Transverse colon (tissue), 4 donors: ENCODE measurements at places on chromosomes 1 and 21. TPM values are rescaled to one million over a fixed set of nuclear protein-coding genes. Genes with fewer than 3 reads are reported as not detected.
A peak's percentile ranks its signal among the peaks of the same experiment; 100 is the strongest.

- H3K4me1 ChIP-seq = no peaks in the 10 kb centered on the region
- H3K27ac ChIP-seq = no peak overlapping the region
- H3K4me3 ChIP-seq = no peak overlapping the region
- no peaks in the 10 kb centered on the region for H3K36me3 ChIP-seq
- no peaks in the 10 kb centered on the region for H3K27me3 ChIP-seq
Measured at GRCh38 chr1:152501704-152502103, 8.9 kb upstream of the LCE5A start.

- DNase-seq = no peak
- no peak overlapping the region for H3K27ac ChIP-seq
- H3K27me3 ChIP-seq = no peaks in the 10 kb centered on the region
Measured at GRCh38 chr1:197469620-197470210, 201.7 kb downstream of the CRB1 start.

GRCh38 chr1:172698224-172698623, 39.3 kb downstream of the FASLG start:
- no peak overlapping the region for H3K4me3 ChIP-seq
- DNase-seq = no peak
- no peaks in the 10 kb centered on the region for H3K27me3 ChIP-seq
- H3K4me1 ChIP-seq = no peaks in the 10 kb centered on the region
- H3K27ac ChIP-seq = peak overlapping the region; percentile 53

DNA sequence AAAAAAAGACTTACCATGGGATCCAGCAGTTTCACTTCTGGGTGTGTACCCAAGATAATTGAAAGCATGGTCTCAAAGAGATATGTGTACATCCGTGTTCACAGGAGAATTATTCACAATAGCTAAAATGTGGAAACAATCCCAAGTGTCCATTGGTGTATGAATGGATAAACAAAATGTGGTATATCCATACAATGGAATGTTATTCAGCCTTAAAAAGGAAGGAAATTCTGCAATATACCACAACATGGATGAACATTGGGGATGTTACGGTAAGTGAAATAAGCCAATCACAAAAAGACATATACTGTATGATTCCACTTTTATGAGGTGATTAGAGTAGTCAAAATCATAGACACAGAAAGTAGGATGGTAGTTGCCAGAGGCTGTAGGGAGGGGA, 7.0 kb upstream of the TUT4 start:
- no peaks in the 10 kb centered on the region for H3K27me3 ChIP-seq
- H3K27ac ChIP-seq = no peak overlapping the region
- H3K4me3 ChIP-seq = no peak overlapping the region
- H3K4me1 ChIP-seq = no peaks in the 10 kb centered on the region
- H3K36me3 ChIP-seq = no peaks in the 10 kb centered on the region
- no peak for DNase-seq

- no peaks in the 10 kb centered on the region for H3K27me3 ChIP-seq
- no peak for DNase-seq
- H3K4me3 ChIP-seq = no peak overlapping the region
- no peaks in the 10 kb centered on the region for H3K36me3 ChIP-seq
- no peak overlapping the region for H3K27ac ChIP-seq
Measured at GRCh38 chr1:167776151-167776550, 54.4 kb downstream of the MPZL1 start.

- DNase-seq = no peak
- H3K4me3 ChIP-seq = no peak overlapping the region
- peak overlapping the region; percentile 70 for H3K27ac ChIP-seq
- H3K27me3 ChIP-seq = no peaks in the 10 kb centered on the region
Measured at GRCh38 chr21:39644062-39644560, 31.4 kb downstream of the B3GALT5 start.

DNA sequence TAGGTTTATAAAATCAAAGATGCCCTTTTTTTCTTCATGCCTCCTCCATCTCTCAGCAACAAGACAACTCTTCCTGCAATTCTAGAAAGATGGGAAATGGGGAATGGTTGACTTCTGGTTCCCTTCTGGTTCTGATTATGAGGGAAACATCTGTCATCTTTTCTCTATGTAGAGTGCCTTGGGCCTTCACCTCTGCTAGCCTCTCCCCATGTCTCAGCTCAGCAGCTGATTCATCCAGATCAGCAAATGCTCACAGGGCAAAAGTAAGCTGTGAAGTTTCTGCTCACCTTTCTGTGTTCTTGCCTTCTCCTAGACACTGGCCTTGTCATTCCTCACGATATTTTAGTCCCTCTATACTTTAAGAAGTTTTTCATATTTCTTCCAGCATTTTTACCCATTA, 17.8 kb upstream of the BECN2 start:
- H3K4me3 ChIP-seq = no peak overlapping the region
- H3K4me1 ChIP-seq = no peaks in the 10 kb centered on the region
- no peak for DNase-seq
- no peaks in the 10 kb centered on the region for H3K27me3 ChIP-seq
- no peaks in the 10 kb centered on the region for H3K36me3 ChIP-seq

DNA sequence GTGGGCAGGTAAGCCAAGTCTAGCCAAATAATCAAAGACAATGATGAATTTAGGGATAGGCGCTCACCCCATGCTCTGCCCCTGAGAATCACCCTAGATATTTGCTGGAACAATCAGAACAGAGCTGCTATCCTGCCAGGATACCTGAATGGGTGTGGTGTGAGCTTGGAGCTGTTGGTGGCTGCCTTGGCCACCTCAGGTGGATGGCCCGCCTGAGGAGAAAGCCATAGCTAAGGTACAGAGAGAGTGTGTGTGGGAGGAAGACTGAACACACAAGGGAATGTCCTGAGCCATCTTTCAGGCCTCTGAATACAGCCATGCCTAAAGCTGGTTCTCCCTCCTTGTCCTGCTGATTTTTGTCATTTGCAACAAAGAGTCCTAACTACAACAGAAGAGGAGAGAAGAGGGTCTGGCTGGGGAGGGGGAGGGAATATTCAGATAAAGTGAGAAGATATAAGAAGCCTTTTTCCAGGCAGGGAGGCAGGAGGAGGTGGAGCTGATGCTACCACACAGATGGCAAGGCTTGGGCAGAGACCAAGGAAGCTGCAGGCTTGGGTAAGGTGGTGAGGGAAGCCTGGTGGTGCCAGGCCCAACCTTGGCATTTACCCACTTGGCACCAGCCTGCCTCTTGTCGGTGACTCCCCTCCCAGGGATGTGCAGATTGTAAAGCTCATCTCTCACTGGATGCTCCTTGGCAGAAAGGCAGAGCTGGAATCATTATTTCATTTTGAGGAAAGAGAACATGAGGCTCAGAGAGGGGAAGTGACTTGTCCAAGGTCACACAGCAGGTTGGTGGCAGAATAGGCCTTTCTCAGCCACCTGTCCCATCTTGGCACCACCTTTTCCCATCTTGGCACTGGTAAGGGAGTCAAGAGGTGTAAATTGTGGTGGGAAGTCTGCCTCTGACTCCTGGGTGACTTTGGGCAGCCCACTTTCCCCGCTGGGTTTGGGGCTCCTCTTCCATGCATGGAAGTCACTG, 49.7 kb downstream of the NKAIN1 start:
- H3K27ac ChIP-seq = no peak overlapping the region
- no peak overlapping the region for H3K4me3 ChIP-seq
- H3K36me3 ChIP-seq = no peaks in the 10 kb centered on the region

DNA sequence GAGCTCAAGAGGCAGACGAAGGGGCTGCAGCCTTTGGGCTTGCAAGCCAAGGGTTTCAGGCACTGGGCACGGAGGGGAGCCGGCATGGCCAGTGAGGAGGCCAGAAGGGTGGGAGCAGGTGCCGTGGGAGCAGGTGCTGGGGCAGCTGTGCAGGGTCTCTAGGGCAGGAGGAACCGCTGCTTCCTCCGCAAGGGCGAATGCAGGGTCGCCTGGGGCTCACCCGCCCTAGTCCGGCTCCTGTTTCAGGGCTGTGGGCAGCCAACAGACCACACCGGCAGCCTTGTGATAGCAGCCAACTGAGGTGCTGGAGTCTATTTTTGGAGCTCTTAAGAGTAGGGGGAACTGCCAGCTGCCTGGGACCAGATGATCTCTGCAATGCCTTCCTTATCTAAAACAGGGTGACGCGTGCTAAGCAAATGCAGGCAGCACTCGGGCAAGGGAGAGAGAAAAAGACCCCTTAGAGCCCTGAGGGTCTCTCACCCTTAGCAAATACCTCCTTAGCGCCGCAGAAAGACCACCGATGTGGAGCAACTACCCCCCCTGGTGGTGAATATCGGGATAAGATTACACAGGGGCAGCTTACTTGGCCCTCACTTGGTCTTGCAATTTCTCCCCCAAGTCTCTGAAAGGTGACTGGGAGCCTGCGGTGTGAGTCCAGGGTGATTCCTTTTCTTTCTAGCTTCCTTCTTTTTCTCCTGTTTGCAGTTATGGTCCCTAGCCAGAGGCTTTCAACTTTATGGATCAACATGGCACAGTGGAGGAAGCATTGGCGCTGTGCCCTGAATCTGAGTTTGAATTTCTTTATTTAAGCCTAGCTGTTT, 20.7 kb upstream of the MAPKAPK2 start:
- DNase-seq = peak; percentile 71
- H3K36me3 ChIP-seq = no peaks in the 10 kb centered on the region
- peaks cover 9% of the 10 kb centered on the region for H3K4me1 ChIP-seq
- peaks cover 3% of the 10 kb centered on the region for H3K27me3 ChIP-seq
- no peak overlapping the region for H3K4me3 ChIP-seq
- H3K27ac ChIP-seq = no peak overlapping the region

DNA sequence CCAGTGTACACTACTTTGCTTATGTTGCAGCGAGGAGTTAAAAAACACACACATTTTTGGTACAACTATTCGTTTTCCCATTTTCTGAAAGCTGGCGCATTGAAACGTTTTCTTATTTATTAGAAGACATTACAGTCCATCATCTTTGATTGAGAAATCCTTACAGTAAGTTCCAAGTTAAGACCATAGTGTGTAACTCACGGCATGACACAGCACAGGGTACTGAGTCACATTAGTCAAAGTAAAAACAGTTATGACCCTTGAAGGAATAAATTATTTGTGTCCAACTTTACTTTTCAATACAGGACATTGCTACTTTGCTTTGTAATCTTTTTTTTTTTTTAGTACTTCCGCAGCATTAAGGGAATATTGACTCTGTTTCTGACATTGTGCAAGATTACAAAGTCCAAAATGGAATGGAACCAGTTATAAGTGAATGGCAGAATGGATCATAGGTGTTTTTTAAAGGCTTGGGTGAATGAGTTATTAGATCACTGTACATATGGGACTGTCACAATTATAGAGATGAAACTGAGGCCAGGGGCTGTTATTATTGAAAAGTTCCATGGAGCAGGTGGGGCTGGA, 11.7 kb downstream of the PTGFRN start:
- H3K36me3 ChIP-seq = no peaks in the 10 kb centered on the region
- peaks cover 16% of the 10 kb centered on the region for H3K4me1 ChIP-seq
- no peak overlapping the region for H3K4me3 ChIP-seq
- H3K27ac ChIP-seq = no peak overlapping the region

- H3K4me3 ChIP-seq = no peak overlapping the region
- DNase-seq = peak; percentile 38
- no peaks in the 10 kb centered on the region for H3K27me3 ChIP-seq
- H3K27ac ChIP-seq = peak overlapping the region; percentile 69
- H3K36me3 ChIP-seq = no peaks in the 10 kb centered on the region
Measured at GRCh38 chr1:54323324-54323739, 82.9 kb downstream of the SSBP3 start.

DNA sequence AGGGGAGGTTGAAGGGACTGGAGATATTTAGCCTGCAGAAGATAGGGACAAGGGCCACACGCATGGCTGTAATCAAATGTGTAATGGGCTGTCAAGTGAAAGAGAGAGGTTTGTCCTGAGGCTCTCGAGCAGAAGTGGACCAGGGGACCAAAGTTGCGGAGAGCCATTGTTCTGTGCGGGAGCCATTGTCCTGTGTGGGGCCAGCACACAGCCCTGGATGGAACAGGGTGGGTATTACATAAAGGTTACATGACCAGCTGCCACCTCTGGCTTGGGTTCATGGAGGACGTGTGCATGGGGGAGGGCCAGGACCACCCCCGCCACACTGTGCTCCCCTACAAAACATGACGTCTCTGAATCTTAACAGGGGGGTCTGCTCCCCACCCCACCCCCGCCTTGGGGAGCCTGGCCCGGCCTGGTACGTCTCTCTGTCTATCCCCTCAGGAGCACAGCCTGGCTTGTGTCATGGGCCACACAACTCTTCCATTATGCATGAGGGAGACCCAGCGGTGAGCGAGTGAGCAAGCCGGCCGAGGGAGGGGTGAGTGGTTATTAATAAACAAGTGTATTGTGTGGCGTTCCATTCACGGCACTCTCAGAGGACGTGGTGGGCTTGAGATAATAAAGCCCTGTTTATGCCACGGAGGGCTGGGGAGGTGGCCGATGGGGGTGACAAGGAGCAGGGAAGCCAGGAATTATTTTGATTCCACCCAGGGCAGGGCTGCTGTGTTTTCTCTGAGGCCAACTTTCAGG, at the start of gene NFASC:
Gene NFASC, plus strand, starts transcription at position 703 of the 753 bp plus-strand sequence. CDS start 73,454 bp downstream, outside the sequence.
- H3K27me3 ChIP-seq = no peaks in the 10 kb centered on the region
- no peaks in the 10 kb centered on the region for H3K36me3 ChIP-seq
- H3K4me1 ChIP-seq = no peaks in the 10 kb centered on the region
- peak within 1 kb of the TSS; percentile 44 for H3K27ac ChIP-seq
- DNase-seq = no peak

- no peaks in the 10 kb centered on the region for H3K4me1 ChIP-seq
- no peak for DNase-seq
- H3K27ac ChIP-seq = no peak overlapping the region
- no peak overlapping the region for H3K4me3 ChIP-seq
- H3K27me3 ChIP-seq = no peaks in the 10 kb centered on the region
Measured at GRCh38 chr1:74857676-74858075, 124.7 kb downstream of the TYW3 start.

- H3K27me3 ChIP-seq = no peaks in the 10 kb centered on the region
- no peak overlapping the region for H3K27ac ChIP-seq
- no peaks in the 10 kb centered on the region for H3K36me3 ChIP-seq
- H3K4me3 ChIP-seq = no peak overlapping the region
- no peak for DNase-seq
- H3K4me1 ChIP-seq = no peaks in the 10 kb centered on the region
Measured at GRCh38 chr1:70034403-70034802, 171.0 kb downstream of the LRRC40 start.

DNA sequence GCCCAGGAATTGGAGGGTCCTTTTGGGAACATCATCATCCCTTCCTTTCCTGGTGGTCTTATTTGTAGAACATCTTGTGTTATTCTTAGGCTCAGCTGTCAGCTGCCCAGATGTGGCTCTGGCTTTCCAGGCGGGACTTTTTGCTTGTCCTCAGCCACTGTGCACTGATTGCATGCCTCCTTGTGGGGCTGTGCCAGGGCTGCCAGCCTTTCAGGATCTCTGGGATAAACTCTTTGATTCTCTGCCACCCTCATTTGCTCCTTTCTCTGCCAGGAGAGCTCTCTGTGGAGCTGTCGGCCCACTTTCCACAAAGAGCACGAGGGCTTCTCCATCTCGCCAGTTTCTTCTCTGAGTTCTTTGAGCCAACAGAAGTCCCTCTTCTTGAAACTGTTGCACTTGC, 63.1 kb downstream of the PTPRU start:
- H3K27me3 ChIP-seq = no peaks in the 10 kb centered on the region
- no peak for DNase-seq
- no peaks in the 10 kb centered on the region for H3K36me3 ChIP-seq
- no peak overlapping the region for H3K4me3 ChIP-seq
- no peaks in the 10 kb centered on the region for H3K4me1 ChIP-seq

GRCh38 chr1:18869847-18870594, 10.6 kb upstream of the TAS1R2 start:
- H3K4me1 ChIP-seq = peaks cover 3% of the 10 kb centered on the region
- DNase-seq = no peak
- peaks cover 6% of the 10 kb centered on the region for H3K27me3 ChIP-seq
- H3K36me3 ChIP-seq = no peaks in the 10 kb centered on the region

- no peak overlapping the region for H3K27ac ChIP-seq
- no peak for DNase-seq
- no peak overlapping the region for H3K4me3 ChIP-seq
- H3K27me3 ChIP-seq = no peaks in the 10 kb centered on the region
- H3K36me3 ChIP-seq = no peaks in the 10 kb centered on the region
Measured at GRCh38 chr21:25191141-25191540, 416.1 kb downstream of the MRPL39 start.

C1QB gene
- 62.9 TPM for total RNA-seq

SFN gene
- total RNA-seq = 197 TPM

PLA2G4A gene
- 2.0 TPM for total RNA-seq

ADGRL2 gene
- 16.2 TPM for total RNA-seq

ZNF593OS gene
- total RNA-seq = not detected
